ENCODE measurements at places on chromosomes 5 and 9.
A peak's percentile ranks its signal among the peaks of the same experiment; 100 is the strongest.

- no peak for DNase-seq
Observed at GRCh38 chr5:169717288-169717687, 80.2 kb downstream of the DOCK2 start.

GRCh38 chr5:31854181-31855133, 215.5 kb downstream of the PDZD2 start:
- DNase-seq = no peak

- peak; percentile 39 for DNase-seq
Observed at GRCh38 chr9:2066312-2067273, 51.4 kb downstream of the SMARCA2 start.

GRCh38 chr5:173689171-173689736, 72.8 kb upstream of the BOD1 start:
- no peak for DNase-seq

- DNase-seq = peak; percentile 67
Observed at GRCh38 chr5:78537821-78538220, 110.8 kb downstream of the LHFPL2 start.

GRCh38 chr5:177487975-177488374, 9.4 kb downstream of the PDLIM7 start:
- DNase-seq = peak; percentile 43

DNA sequence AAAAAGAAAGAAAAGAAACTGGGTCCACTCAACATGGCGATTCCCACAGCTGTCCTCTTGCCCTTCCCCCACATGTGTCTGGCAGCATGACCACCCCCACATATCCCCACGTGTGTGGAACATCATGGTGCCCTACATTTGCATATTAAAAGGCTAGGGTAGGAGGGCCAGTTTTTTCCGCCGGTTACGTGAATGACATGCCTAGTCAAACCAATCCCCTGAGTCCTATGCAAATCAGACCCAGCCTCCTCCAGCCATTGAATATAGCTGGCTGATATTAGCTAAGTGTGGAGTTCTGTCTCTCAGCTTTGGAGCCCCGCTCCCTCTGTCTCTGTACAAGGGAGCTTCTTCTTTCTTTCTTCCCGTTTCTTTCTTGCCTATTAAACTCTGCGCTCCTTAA, 33.0 kb upstream of the CCDC112 start:
- no peak for DNase-seq

GRCh38 chr9:131887680-131888079, 147.8 kb upstream of the RAPGEF1 start:
- DNase-seq = no peak

DNA sequence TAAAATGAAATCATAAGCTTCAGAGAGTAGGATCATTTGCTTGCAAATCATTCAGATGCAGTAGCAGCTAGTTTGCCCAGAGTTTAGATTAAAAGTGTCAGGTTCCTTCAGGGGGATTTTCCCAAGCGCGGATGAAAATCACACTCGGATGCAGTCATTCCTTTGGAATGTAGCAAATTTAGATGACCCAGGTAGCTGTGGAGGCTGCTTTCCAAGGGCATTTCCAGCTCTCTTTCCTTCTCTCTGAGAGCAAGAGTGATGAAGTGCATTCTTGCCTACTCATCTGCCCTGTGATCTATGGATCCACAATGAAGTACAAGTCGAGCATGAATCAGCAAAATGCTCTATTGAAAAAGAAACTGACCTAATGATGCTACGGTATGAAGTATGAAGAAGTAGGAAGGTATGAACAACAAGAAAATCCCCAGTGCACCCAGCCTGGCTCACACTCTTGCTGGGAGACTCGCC, 200.2 kb downstream of the PLK2 start:
- DNase-seq = no peak

DNA sequence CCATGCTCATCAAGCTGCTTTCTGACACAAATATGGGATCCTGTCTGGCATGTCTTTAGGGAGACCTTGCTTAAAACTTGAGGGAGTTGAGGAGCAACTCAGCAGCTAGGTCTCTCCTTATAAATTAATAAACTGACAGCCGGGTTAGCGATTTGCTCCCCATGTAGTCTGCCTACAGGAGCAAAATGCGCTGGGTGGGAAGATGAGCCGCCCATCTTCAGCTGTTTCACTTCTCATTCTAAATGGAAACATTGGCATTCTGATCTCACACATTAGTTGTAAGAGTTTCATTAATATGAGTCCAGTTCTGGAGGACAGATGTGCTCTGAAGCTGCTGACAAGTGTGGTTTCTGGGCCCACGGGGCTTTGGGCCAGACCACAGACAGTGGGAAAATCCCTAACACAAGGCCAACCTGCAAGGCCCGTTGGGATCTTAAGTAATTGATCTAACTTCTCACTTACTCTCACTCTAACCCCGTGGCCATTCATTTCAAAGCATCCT, 197.0 kb downstream of the MCTP1 start:
- no peak for DNase-seq

DNA sequence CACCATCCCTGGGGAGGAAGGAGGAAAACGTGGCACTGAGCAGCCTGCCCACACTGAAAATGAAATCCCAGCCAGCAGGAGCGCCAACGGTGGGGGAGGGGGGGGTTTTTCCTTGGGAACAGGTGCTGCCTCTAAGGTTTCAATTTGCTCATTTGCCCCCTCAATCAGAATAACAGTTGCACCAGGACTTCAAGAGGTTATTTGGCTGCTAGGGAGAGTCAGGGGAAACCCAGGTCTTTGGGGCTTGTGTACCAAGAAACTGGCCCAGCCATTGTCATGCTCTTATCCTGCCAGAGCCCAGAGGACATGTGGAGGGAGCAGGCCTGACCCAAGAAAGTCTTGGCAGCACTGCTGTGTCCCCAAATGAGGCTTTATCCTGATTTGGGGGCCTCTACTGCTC, 66.5 kb downstream of the NDFIP1 start:
- DNase-seq = no peak

- DNase-seq = no peak
Observed at GRCh38 chr5:93532370-93532769, 48.6 kb downstream of the NR2F1-AS1 start.

DNA sequence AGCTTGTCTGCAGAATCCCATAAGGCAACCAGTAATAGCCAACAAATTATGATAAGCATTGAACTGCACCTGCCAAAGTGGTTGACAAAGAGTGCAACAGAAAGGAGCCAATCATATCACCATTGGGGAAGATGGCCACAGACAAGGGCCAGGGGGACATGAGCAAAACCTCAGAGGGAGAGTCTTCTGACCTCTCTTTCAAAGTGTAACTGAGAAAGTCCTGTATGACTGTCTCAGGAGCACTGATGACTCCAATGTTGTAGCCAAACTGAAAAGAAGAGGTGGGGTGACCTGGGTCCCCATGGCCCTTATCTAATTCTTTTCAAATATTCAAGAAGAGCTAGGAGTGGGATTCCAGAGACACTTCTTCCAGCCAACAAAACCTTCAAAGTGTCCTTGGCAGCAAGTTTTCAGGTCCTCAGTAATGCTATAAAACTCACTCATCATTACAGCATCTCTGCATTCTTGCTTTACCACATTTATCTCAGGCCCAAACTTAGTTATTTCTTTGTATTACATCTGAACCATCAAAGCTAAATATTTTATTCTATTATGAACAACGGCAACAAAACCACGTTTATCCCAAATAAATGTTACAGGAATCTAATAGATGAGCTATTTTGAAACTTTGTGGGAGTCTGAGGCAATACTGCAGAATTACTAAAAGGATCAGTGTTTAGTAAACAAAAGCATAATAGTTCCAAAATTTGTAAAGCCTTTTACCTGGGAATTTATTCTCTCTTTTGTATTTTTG, 24.4 kb downstream of the FBLL1 start:
- DNase-seq = no peak

DNA sequence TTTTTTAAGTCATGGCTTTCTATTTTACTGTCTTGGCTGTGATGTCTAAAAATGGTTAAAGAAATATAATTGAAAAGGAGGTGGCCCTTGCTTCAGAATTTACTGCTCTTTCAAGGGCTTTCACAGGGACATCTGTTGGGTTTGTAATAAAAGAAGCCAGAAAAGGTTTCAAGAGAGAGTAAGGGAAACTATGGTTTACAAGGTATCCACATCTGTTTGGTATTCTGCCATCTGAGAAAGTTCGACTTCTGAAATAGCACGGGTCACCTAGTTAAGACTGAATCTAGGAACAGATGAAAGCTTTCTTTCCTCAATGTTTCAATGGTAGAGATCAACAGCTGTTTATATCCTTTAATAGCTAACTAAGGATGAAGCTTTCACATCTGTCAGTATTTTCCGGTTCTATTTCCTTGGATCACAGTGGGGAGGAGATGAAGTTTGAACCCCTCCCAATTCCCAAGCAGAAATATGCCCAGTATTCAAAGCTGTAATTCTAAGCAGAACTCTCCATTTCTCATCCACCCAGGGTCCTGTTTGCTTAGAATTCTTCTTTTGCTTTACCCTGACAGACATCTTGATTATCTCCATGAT, 72.8 kb upstream of the IFNK start:
- DNase-seq = no peak

DNA sequence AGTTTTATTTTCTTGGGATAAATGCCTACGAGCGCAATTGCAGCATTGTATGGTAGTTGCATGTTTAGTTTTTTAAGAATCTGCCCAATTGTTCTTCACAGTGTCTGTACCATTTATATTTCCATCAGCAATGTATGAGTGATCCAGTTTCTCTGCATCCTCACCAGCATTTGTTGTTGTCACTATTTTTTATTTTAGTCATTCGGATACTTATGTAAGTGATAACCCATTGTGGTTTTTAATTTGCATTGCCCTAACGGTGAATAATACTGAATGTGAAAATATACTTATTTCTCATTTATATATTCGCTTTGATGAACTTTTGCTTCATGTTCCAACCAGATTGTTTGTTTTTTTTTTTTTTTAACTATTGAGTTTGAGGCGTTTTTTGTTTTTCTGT, 33.7 kb upstream of the PWWP2A start:
- no peak for DNase-seq

DNA sequence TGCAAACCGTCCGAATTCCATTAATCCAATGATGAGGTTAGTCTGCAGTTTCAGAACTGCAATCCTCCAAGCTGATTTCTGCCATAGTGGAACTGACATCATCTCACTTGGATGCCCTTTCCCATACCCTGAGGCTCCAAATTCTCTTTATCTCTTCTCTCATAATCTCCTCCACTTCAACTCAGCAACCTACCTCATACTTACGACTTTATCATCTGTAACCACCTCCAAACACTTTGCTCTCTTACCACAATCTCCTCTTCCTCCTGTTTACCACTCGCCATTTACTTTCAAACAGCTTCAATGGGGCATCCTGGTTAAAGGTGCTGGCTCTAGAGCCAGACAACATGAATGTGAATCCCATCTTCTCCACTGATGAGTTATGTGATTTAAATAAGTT, 223.2 kb downstream of the EPB41L4A start:
- DNase-seq = no peak
